Activated CD4-positive, alpha-beta T cell treated with anti-CD3 and anti-CD28 coated beads, Interleukin-2, amount 10 ng/mL, durations not matched to agents 24 days and 14 days (primary cell): ENCODE measurements at places on chromosomes 2 and 18.
A peak's percentile ranks its signal among the peaks of the same experiment; 100 is the strongest.

GRCh38 chr2:20649576-20649975, 1.3 kb downstream of the HS1BP3 start:
- no peak for DNase-seq

GRCh38 chr2:54845514-54845913, 122.1 kb downstream of the EML6 start:
- DNase-seq, result no peak

DNA sequence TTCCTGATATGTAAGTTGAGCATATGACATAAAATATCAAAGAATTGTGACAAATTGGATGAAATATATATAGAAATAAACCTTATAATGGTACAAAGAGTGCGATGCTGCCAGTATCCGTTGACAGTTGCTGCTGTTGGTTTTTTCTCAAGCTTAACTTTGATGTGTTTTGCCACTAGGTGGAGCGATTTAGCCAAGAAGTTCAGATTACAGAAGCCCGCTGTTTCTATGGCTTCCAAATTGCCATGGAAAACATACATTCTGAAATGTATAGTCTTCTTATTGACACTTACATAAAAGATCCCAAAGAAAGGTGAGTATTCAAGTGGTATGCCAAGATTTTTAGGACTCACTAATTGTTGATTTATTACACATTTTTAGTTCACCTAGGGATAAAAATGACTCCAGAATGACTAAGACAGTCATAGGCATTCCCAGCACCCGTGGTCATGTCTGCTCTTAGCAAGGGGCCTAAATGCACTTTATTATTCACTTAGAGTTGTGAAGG, 2.1 kb downstream of the RRM2 start:
- peak; percentile 90 for DNase-seq

DNA sequence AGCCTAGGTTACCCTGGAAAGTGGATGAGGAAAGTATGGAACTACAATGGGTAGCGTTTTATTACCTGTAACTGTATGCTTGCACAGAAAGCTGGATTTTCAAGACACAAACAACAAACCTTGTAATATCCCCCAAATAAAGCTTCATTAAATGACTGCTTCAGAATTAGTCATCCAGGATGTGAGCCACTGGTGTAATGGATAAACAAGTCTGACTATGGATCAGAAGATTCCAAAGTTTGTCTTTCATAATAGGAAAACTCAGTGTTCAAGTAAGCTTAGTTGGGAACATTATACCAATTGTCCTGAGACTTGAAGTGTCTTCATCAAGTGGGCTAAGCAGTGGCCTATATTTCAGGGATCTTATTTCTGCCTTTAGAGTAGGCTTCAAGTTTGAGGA, 518.8 kb downstream of the LRP1B start:
- DNase-seq, result no peak

GRCh38 chr2:63050334-63051041, at the start of gene OTX1:
TSS of gene OTX1 (plus strand) at chr2:63050830. CDS start at chr2:63052991, 2,161 bp downstream.
- DNase-seq, result peak; percentile 83

- no peak for DNase-seq
Measured at GRCh38 chr2:40363231-40363630, 88.7 kb downstream of the SLC8A1 start.

DNA sequence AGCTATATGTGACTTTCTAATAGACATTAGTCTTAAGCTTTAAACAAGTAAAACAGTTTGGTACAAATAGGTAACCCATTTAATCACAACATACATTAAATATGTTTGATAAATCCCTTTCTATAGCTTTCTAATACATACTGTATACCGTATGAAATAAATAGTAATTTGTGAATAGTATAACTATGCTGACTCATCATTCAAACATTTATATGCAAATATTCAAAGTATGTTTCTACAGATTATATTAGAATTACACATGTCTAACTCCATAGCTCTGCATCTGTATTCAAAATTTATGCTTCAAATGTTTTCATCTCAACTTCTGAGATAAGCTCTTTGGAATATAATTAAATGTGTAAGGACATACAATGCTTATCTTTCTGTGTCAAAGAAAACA, 142.7 kb upstream of the ZNF804A start:
- no peak for DNase-seq

- no peak for DNase-seq
Measured at GRCh38 chr18:57543560-57543959, 42.9 kb downstream of the FECH start.

DNA sequence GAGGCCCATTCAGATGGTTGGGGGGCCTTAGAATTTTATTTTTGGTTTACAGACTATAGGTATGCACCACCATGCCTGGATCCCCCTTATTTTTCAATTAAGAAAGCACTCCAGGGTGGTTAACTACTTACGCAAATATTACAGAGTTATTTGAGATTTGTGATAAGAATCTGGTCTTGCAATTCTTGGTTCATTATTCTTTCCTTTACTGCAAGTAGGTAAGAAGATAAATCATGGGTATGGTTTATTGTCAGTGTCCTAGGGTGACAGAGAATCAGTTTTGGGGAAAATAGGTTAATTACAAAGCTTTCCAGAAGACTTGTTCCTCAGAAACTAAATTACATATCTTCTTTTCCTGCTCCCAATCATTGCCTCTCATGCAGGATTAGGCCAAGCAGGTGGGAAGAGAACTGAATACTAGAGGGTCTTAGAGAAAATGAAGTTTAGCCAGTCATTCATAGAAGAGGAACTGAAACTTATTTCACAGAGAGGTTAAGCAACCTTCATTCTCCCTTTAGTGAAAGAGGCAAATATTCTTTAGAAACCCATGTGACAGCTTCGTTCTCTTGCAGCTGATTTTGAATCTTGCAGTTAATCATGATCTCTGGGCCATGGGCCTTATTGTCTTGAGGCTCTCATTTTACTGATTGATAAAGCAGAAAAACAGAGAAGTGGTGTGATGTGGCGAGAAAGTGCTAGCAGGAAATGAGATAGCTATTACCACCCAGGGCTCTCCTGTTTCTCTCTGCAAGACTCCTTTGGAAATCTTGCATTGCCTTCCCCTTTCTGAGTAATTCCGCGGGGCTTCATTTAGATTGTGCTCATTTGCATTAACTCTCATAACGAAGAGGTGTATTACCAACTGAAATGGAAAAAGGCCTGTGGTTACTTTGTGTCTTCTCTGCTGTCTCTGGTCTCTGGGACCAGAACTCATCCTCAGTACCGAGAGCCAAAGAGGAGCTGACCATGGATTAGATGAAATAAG, 44.8 kb upstream of the ARHGAP25 start:
- peak; percentile 63 for DNase-seq

- DNase-seq, result no peak
Measured at GRCh38 chr18:1797235-1797634, 774.1 kb downstream of the METTL4 start.
